Endothelial cell (in vitro differentiated cells): ENCODE measurements at places on chromosomes 7 and 10.
A peak's percentile ranks its signal among the peaks of the same experiment; 100 is the strongest.

- no peak for DNase-seq
Measured at GRCh38 chr10:25285809-25286208, 111.0 kb downstream of the GPR158 start.

GRCh38 chr10:132664407-132664806, 121.5 kb downstream of the NKX6-2 start:
- DNase-seq, result no peak

DNA sequence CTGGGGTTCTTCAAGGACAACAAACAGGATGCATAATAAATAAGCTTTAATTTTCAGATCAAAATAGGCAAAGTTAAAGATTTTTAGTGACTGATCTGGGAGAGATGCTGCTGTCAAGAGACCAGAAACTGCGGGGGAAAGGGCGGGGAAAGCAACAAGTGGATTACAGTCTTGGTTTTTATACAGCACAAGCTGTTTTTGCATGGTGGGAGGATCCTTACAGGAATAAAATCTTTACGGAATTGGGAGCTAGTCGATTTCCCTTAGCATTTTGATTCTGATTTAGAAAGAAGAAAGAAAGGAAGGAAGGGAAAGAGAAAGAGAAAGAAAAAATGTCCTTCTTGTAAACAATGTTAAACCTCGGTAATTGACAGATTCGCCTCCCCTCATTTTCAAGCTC, 242.3 kb upstream of the SP8 start:
- DNase-seq, result no peak

DNA sequence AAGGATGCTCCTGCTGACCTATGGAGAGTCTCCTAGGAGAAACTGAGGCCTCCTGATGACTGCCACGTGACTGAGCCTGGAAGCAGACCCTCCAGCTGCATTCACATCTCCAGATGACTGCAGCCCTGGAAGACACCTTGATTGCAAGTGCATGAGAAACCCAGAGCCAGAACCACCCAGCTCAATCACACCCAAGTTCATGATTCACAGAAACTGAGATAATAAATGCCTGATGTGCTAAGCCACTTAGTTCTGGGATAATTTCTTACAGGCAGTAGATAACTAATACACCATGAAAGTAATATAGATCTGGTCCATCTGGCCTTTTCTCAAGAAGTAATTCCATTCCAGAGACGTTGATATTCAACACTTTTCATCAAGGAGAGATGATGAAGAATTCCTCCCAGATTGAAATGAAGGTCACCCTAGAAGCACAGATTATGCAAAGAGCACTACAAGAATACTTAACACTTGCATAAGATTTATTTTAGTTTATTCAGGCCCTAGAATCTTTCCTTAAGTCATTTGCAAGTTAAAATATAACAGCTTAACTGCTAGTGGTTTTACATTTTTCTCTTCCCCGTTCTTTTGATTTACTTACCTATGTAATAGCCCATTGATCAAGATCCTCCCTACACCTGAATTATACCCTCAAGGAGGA, 208.2 kb upstream of the INHBA start:
- DNase-seq, result no peak

DNA sequence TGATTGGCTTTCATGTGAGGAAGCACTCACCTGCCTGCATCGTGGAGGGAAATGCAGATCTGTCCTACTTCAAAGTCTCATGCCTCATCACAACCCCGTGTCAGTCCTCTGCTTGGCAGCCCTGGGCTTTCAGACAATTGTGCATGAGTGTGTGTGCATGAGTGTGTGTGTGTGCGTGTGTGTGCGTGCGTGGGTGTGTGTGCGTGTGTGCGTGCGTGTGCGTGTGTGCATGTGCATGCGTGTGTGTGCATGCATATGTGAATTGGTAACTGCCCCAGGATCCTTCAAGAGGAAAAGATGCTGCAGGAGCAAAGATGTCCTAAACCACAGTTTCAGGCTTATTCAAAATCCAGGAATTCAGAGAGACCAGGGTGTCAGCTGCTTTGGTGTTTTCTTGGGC, 71.3 kb downstream of the LANCL2 start:
- DNase-seq, result no peak

DNA sequence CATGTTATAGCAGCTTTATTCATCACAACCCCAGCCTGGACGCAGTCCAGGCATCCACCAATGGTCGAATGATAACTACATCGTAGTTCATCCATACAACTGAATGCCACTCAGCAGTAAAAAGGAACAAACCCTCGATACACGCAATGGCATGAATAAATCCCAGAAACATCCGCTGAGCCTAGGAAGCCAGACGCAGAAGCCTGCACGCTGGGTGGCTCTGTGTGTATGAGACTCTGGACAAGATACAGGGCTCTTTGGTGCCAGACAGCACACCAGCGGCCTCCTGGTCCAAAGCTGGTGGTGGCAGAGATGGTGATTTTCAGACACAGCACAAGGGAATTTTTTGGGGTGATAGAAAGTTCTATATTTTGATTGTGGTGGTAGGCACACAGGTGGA, 10.0 kb upstream of the CRYGN start:
- no peak for DNase-seq

DNA sequence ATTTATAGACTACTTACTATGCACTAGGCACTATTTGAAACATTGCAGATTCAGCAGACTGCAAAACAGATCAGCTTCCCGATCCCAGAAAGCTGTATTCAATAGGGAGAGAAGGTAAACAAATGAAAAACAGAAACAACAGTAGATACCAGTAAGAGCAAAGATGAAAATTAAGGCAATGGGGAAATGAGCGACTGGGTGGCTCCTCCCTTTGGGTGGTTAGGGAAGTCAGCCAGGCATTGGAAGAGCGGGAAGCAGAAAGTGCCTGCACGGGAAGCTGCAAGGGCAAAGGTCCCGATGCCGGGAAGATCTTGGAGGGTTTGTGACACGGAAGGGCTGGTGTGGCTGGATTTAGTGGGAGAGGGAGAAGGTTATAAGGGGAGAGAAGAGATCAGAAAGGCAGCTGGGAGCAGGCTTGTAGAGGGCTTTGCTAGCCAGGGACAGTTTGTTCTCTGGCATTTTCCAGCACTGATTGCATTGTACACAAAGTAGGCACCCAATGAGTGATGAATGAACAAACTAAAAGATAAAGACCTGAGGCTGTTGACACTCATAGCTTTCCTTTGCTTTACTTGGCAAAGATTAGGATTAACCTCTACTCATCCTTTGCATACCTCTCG, 67.8 kb downstream of the NAMPT start:
- DNase-seq, result no peak

GRCh38 chr10:51821745-51822144, 122.3 kb upstream of the CSTF2T start:
- DNase-seq, result no peak

DNA sequence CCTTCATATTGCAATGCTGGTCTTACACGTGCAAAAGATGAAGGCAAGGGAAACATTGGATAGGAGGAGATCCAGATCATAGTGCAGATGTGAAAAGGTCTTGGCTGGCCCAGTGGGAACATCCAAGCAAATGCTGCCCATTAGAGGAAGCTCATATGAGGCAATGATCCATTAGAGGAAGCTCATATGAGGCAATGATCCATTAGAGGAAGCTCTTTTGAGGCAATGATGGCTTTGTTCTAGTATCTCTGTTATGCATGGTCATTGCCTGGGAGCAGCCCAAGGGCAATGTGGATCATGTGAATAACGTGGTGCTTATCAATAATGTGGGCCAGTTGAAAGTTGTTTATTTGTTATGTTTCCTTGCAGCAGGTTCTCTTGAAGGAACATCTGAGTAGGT, 37.8 kb downstream of the STEAP4 start:
- no peak for DNase-seq

DNA sequence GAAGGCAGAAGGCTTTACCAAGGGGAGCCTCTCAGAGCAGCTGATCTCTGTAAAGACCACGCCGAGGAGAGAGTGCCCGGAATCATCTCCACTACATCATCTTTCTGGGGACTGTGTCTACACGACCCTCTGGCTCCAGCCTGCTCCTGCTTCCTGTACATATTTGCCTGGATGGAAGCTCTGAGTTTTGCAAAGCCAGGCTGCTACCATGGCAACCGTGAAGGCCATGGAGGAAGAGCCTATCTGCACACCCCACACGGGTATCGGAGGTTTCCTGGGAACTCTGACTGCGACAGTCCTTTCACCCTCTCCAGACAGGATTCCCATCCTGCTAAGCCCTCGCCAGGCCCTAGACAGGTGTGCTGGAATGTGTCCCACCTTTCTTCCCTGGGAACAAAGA, 83.4 kb upstream of the TNRC18 start:
- DNase-seq, result no peak

DNA sequence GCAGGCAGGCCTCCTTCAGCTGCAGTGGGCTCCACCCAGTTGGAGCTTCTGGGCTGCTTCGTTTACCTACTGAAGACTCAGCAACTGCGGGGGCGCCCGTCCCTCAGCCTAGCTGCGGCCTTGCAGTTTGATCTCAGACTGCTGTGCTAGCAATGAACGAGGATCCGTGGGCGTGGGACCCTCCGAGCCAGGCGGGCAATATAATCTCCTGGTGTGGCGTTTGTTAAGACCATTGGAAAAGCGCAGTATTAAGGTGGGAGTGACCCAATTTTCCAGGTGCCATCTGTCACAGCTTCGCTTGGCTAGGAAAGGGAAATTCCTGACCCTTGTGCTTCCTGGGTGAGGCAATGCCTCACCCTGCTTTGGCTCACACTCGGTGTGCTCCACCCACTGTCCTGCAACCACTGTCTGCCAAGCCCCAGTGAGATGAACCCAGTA, 159.2 kb upstream of the FOXP2 start:
- DNase-seq, result no peak

GRCh38 chr7:157468221-157469111, 131.7 kb downstream of the DNAJB6 start:
- no peak for DNase-seq

DNA sequence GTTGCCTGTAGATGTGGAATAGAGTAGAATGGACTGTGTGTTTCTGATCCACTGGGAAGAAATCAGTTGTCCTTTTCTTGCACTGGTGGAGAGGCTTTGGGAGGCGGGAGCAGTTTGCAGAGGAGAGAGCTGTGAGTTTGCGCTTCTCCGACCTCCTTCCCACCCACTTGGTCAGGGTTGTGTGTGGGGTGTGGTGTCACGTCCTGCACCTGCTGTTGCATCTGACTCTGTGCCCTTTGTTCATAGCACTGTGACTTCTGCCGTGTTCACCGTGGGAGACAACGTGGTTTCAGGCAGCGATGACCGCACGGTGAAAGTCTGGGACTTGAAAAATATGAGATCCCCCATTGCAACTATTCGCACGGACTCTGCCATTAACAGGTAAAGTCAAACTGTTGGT, 67.8 kb downstream of the WDR37 start:
- no peak for DNase-seq

- DNase-seq, result no peak
Measured at GRCh38 chr10:121057269-121057668, 206.1 kb downstream of the WDR11 start.

DNA sequence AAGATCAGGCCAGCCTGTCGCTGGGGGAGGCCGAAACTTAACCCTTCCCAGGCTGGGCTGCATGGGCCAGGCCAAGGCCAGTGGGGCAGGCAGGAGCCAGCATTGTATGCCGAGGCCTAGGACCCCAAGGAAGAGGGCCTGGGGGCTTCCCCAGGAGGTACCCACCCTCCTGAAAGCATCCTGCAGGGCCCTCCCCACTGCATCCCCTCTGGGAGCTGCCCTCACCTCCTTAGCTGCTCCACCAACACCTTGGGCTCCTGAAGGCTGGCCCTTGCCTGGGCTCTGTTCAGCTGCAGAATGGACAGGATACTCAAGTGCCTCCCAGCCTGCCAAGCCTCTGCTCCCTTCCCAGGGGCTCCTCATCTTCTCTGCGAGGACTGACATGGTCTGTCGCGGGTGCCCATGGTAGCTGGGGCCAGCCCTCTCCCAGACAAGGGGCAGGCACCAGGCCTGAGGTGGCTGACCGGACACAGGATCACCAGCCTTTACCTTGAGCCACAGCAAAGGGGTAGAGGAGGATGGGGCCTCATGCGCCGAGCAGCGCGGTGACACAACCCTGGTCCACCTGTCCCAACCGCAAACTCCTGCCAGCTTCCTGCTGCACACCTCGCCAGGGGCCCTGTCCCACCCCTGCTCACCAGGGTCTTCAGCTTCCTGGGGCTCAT, 94.2 kb downstream of the MICALL2 start:
- no peak for DNase-seq

DNA sequence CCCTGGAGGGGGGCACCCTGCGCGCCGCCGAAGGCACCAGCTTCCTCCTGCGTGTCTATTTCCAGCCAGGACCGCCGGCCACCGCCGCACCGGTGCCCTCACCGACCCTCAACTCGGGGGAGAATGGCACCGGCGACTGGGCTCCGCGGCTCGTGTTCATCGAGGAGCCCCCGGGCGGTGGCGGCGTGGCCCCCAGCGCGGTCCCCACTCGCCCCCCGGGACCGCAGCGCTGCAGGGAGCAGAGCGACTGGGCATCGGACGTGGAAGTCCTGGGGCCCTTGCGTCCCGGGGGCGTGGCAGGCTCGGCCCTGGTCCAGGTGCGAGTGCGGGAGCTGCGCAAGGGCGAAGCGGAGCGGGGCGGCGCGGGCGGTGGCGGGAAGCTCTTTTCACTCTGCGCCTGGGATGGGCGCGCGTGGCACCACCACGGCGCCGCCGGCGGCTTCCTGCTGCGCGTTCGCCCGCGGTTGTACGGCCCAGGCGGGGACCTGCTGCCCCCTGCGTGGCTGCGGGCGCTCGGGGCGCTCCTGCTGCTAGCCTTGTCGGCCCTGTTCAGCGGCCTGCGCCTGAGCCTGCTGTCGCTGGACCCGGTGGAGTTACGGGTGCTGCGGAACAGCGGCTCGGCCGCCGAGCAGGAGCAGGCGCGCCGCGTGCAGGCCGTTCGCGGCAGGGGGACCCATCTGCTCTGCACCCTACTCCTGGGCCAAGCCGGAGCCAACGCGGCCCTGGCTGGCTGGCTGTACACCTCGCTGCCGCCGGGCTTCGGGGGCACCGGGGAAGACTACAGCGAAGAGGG, 594 bp downstream of the CNNM1 start:
- DNase-seq, result peak; percentile 43

GRCh38 chr7:101538596-101539459, 90.3 kb downstream of the MYL10 start:
- DNase-seq, result peak; percentile 84

DNA sequence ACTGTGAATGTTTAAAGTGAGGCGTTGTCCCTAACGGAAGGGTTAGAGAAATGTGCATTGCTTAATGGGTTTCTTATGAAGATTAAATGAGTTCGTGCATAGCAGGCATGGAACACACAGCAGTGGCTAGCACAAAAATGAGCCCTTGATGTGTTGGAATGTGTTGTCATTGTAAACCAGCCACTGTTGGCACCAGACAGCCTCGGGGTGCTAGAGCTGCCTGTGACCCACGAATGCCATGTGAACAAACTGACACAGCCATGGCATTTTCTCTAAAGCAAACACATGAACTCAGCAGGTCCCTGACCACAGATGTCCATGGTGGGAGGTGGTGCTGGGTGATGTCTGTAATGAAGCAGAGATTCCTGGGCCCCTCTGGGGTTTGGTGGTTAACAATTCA, 111.1 kb upstream of the DPP6 start:
- no peak for DNase-seq
